ENCODE measurements at places on chromosomes 4 and X.

- DNase-seq: no peak
Measured at GRCh38 chrX:3428792-3429191, 82.3 kb upstream of the MXRA5 start.

DNA sequence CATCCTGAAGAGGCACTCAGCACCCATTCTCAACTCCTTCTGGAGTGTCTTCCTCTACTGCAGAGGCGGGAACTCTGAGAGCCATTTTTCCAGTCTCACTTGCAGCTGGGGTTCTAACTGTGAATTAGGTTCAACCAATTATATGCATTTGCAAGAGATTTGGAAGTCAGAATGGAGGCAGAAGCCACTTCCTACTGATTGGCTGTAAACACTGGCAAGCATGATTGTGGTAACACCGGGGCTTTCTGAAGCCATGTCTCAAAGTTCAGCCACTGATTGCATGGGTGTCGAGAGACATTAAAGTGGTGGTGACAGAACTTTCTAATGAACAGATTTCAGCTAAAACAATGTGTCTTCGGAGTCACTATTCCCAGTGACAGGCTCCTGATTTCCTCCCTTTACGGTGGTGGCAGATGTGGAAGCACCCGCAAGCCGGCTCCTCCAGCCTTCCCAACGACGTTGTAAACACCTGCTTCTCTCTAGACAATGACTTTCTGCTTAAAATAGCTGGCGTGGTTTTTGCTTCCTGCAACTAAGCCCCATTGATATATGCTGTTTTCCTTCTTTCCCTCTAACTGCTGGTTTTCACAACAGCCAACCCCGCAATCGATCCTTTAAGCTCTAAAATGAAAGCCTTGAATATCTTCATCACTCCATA is 92.0 kb downstream of the IRF2 start:
- no peak for DNase-seq

GRCh38 chr4:119020158-119020557 is 115.5 kb upstream of the MYOZ2 start:
- no peak for DNase-seq

DNA sequence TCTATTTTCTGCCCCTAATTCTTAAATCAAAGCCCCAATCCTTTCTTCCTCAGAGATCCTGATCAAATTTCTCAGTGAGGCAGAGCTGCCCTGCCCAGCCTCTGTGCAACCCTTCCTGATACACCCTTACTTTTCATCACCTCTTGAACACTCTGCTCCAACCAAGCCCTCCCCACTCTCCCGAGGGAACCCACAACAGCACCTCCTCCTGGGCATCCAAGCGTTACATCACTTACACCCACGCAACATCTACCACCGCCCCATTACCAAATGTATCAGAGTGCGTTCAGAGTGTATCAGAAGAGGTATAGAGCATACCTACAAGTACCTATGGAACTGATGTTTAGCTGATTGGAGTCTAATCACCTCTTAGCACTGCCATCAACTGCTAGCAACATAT is 186.5 kb downstream of the RAP1GDS1 start:
- no peak for DNase-seq

GRCh38 chrX:66602381-66602938 is 36.4 kb downstream of the EDA2R start:
- DNase-seq: no peak

- DNase-seq: no peak
Measured at GRCh38 chrX:134997646-134998045, 6.9 kb downstream of the SMIM10 start.

DNA sequence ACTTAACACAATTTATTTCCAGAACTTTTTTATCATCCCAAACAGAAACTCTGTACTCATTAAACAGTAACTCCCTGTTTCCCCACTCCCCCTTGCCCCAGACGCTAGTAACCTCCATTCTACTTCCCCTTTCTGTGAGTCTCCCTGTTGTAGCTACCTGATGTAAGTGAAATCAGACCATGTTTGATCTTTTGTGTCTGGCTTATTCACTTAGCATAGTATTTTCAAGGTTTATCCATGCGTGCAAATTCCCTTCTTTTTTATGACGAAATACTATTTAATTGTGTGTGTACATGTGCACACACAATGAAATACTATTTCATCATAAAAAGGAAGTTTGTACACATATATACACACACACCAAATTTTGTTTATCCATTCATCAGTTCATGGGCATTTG is 5.2 kb downstream of the PKD2 start:
- no peak for DNase-seq

GRCh38 chr4:157804986-157805385 is 367.8 kb downstream of the GASK1B start:
- no peak for DNase-seq

DNA sequence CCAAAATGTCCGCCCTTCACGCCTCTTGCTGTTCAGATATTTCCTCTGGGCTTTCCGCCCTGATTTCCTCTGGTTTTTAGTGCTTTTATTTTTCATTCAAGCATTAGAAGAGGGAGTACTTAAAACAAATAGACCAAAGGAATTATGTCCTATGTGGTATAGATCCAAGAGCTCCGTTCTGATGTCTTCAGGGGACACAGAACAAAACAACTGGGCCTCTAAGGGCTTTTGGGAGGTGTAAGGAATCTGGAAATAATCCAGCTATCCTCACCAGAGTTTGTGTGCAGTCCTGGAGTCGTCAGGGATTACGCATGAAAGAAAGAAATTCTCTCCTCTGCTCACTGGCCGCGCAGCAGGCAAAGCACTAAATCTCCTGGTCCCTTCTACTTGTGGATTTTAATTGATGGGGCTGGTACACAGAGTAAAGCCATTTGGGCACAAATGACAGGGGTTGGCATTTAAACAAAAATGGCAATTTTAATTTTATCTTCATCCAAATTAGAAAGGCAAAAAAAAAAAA is 999.2 kb downstream of the ADGRL3 start:
- no peak for DNase-seq

GRCh38 chrX:9091258-9091657 is 57.3 kb upstream of the FAM9B start:
- no peak for DNase-seq

GRCh38 chrX:41824551-41824950 is 98.8 kb downstream of the CASK start:
- no peak for DNase-seq

DNA sequence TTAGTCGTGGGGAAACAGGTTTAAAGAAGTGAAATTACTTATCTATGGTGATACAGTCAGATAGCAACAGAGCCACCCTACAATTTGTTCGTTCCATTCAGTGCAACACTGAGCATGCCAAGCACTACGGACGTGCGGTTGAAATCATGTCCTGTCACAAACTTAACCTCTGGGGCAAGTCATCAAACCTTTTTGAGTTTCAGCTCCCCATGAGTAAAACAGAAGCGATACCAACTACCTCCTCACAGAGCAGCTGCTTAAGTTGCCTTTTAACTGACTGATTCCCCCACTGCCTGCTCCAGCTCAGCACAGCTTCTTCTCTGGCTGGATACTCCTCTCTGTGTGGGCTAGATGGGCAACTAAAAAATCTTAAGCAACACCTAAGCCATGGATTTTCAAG is 36.0 kb downstream of the LHFPL1 start:
- DNase-seq: no peak

DNA sequence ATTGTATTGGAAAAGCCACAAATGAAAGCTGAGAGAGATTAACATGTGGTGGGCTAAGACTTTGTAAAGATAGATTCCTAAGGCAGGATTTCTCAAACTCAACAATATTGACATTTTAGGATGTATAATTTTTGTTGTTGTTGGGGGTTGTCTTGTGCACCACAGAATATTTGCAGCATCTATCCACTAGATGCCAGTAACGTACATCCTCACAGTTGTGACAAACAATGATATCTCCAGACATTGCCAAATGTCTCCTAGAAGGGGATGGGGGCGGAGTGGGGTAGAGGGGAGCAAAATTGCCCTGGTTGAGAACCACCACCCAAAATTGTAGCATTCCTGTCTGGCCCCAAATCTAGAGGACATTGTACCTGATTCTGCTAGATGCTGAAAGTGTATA is 14.7 kb upstream of the CBR4 start:
- DNase-seq: no peak

All from stimulated activated CD4-positive, alpha-beta T cell treated with anti-CD3 and anti-CD28 coated beads, TNF-alpha, amount 100 ng/mL, for 4 hours (primary cell).